ENCODE measurements at places on chromosomes 5 and 9.
A peak's percentile ranks its signal among the peaks of the same experiment; 100 is the strongest.

- no peak for DNase-seq
These were observed 271.5 kb downstream of the ARRDC3 start for GRCh38 chr5:91111473-91112238.

GRCh38 chr5:34608859-34609648 lies 47.1 kb upstream of the RAI14 start:
- DNase-seq, result no peak

DNA sequence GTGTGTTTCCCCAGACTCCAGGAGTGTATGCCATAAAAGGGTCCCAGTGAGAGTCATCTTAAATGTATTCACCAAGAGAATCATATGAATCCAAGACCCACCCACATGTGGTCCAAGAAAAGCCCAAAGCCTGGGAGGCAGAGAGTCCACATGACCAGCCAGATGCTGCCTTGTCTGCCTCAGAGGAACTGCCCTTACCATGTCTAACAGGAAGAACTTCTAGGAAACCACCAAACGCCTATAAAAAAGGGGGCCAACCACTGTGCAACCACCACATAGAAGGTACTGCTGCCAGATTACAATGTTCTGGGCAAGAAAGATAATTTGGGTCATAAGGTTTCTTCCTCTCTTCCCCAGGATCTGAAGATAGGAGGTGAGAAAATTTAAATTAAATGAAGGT lies 129.8 kb upstream of the SLC24A2 start:
- DNase-seq, result no peak

- DNase-seq, result no peak
These were observed 5.7 kb downstream of the CLTB start for GRCh38 chr5:176410486-176411180.

DNA sequence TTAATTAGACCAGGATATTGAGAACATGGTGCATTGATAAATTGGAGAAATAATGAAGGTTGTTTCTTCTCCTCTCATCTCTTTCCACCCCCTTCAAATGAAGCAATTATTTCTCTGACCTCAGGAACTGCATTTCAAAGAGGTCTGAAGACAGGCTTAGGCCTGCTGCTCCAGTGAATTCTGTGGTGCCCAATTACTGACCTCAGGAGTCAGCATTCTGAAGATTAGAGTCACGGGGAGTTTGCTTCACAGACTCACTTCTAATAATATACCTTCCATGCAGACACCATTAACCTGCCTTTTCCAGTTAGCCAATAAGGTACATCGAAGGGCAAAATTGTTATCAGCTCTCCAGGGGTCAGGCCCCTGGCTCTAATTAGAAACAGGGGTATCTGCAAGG lies 270.9 kb downstream of the GAS1 start:
- DNase-seq, result no peak

GRCh38 chr5:57302643-57303042 lies 128.8 kb downstream of the GPBP1 start:
- no peak for DNase-seq

GRCh38 chr5:132771503-132771998 lies 5.5 kb downstream of the SEPTIN8 start:
- no peak for DNase-seq

DNA sequence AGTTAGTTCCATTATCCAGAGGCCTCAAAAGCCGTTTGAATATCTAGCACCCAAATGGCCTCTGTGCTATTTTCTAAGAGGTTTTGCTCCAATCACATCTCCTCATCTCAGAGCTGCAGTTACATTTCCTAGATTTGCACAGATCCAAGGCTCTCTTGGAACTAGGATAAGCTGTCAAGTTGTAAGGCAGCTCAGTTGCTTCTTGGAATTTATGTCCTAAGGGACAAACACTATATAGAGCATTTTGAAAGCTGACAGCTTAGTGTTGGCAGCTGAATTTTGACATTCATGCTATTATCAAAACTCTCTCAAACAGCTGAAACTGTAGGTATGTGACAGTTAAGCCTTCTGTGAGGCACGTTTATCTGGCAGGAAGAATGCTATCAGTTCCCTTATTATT lies 97.0 kb downstream of the MACIR start:
- DNase-seq, result no peak

- no peak for DNase-seq
These were observed 25.4 kb upstream of the SUB1 start for GRCh38 chr5:32559921-32560320.

DNA sequence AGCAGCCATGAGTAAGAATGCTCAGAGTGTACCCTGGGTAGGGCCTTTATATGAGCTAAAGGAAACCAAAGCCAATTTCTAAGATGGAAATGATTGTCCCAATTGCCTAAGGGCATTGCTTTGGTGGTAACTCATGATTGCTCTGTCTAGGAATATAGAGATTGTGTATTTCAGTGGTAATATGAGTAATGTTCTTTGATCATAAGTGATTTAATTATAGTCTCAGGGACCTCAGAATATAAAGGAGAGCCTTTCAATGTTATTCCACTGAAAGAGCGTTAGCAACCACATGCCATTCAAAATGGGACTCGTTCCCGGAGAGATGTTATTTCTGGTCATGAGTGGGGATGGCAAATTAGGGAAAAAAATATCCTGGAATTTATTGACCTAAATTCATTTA lies 340.5 kb downstream of the ARHGEF28 start:
- no peak for DNase-seq

GRCh38 chr5:165624166-165624946 lies 2118.9 kb downstream of the MAT2B start:
- DNase-seq, result no peak

- no peak for DNase-seq
These were observed 7.9 kb downstream of the TICAM2 start for GRCh38 chr5:115594128-115595047.

- no peak for DNase-seq
These were observed 550.9 kb downstream of the RAB3C start for GRCh38 chr5:59133764-59134261.

GRCh38 chr9:116208417-116209232 lies 55.0 kb downstream of the PAPPA start:
- no peak for DNase-seq

DNA sequence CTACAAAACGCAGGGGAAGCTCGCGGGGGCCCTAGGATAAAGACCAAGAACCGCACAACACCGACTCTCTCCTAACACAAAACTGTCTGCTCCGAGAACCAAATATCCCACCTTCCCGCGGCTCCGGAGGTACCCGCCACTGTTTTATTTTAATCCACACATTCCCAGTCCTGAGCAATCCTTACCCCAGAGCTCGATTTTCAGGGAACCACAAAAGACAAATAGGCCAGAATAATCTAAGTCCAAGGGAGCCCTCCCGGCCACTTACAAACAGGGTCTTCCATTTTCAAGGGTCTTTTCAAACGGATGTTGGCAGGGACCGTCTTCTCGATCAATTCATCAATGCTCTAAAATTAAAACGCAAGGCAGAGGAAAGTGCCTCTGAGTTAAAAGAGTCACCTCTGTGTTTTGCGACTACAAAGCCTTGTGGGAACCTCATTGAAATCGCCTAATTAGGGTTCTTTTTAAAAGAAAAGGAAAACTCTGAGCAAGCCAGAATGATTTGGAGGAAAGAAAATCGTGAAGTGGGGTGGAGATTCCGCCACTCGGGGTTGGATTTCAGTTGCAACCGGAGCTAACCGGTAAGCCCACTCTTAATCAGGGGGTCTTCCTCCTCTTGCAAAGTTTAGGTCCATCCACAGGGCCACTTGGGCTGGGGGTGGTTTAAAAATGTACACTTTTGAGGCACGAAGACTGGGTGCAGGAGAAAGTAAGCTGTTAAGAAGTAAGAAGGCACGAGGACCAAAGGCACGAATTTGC lies 1.0 kb downstream of the GLDC start:
- DNase-seq, result no peak

DNA sequence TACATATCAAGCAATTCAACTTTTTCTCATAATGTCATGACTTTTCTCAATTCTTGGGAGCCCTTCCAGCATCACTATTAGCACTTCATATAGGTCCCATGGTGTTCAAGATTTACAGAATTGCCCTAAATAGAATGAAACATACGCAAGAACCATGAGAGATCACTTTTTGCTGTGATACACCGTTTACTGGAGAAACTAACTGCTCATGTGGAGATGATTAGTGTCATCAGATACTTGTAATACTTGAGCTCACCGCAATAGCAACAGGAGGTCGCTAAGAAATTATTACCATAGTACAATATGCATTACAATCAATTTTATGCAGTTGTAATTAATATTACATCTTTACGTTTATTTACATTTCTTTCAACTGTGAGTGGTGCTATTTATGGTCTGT lies 4.8 kb upstream of the PCSK5 start:
- DNase-seq, result no peak

GRCh38 chr5:14447958-14448911 lies 133.4 kb upstream of the OTULINL start:
- no peak for DNase-seq

- peak; percentile 36 for DNase-seq
These were observed 91.7 kb upstream of the SHB start for GRCh38 chr9:38160613-38161215.

GRCh38 chr5:144422018-144422727 lies 251.5 kb downstream of the KCTD16 start:
- DNase-seq, result no peak

DNA sequence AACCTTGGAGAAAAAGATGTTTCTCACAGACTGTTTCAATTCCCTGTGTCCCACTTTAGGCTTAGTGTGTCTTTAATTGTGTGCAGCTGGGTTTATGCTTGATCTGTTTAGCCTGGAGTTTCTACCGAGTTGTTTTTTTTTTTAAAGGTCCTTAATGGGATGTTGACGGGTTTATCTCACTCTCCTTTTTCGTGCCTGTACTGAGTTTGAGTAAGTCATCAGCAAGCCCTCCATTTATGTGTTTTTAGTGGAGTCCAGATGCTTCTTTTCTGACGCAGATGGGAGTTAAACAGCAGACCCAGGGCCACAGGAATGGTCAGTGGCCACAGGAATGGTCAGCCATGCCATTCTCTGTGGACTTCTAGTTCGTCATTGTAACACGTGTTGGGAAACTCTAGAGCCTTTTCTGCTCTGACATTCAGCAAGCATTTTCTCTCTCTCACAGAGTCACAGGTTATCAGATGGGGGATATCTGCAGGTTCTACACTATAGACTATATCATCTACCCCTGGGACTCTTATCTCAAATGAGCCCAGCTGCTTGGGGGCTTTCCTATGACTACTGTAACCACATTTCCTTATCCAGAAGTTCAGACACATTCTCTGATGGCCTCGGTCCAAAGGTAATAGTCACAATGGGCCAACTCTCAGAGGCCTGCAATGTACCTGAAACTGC lies 190.5 kb downstream of the TTLL11 start:
- DNase-seq, result no peak

- DNase-seq, result no peak
These were observed 105.1 kb downstream of the INSYN2B start for GRCh38 chr5:169875091-169875728.

GRCh38 chr5:175842951-175843793 lies 28.2 kb upstream of the CPLX2 start:
- no peak for DNase-seq

DNA sequence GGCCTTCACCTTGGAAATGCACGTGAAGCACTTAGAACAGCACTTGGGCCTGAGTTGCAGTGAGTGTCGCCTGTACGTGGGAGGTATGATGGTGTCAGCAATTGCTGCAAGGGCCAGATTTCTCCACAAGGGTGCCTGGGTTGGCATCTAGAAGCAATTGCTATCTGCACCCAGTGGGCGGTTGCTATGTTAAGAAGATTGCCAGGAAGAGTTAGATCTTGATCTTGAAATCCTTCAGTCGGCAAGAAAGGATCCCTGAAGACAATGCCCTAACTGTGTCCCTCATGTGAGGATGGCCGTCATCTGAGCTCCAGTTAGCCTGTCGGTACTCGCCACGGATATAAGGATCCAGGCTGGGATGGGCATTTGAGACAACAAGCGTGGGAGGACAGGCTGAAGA lies 62.9 kb downstream of the MAMDC2 start:
- DNase-seq, result no peak

DNA sequence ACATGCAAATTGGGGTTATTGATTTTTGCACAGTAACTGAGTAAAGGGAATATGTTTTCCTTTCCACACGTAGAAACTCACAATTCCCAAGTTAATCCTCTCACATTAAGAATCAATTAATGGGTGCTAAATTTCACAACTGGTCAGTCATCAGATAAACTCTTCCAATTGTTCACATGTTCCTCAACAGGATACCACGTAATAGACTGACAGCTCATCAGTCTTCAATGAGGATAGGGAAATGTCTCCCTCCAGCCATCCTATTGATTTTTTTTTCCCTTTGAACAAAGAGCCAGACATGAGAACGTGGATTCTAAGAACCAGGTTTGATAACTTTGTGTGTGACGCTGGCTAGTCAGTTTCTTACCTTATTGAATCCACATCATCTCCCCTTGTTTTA lies 768 bp upstream of the CER1 start:
- DNase-seq, result no peak

DNA sequence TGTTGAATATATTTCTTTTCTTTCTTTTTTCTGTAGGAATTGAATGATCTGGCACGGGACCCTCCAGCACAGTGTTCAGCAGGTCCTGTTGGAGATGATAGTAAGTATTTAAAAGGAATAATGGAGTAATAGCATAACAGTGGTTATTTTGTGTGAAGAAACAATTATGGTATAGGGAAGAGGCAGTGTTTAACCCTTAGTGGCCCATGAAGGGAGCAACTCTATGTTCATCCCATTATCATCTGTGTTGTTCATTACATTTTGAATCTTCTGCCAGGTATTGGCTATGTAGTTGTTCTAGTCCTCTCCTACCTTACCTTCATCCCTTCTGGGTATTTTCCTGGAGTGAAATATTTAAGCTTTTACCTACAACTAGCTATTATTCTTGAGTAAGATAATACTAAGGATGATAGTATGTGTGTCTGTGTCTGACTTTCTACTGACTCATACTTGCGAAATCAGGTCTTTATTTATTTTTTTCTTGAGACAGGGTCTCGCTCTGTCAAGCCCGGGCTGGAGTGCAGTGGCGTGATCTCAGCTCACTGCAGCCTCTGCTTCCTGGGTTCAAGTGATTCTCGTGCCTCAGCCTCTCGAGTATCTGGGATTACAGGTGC lies 39.3 kb downstream of the UBE2D2 start:
- DNase-seq, result no peak

All from CD4-positive, alpha-beta T cell treated with Interferon alpha-2 for 1 hour (primary cell).